PC-9 (cell line): ENCODE measurements at places on chromosomes 6 and 20. TPM values are rescaled to one million over a fixed set of nuclear protein-coding genes. Genes with fewer than 3 reads are reported as not detected.

ISM1 gene
- total RNA-seq: not detected in 2 replicates

RNF217 gene
- 38.3 and 42.3 TPM in 2 replicates for total RNA-seq

CENPW gene
- 54.5 and 85.1 TPM in 2 replicates for total RNA-seq

SLC22A1 gene
- 0.25 TPM in 1 of 2 replicates, not detected in the other for total RNA-seq

MCCD1 gene
- not detected in 2 replicates for total RNA-seq

SLC2A4RG gene
- total RNA-seq: 167 and 233 TPM in 2 replicates

FAM184A gene
- total RNA-seq: 0.85 and 1.1 TPM in 2 replicates

HLA-DRB5 gene
- 0.33 TPM in 1 of 2 replicates, not detected in the other for total RNA-seq

SAMD3 gene
- total RNA-seq: not detected in 2 replicates

GRCh38 chr20:43667341-43668132, 623 bp downstream of the MYBL2 start:
- no peak overlapping the region for H3K27ac ChIP-seq
- DNase-seq: peak; percentile 24

- no peaks in the 10 kb centered on the region for H3K4me1 ChIP-seq
- no peak for DNase-seq
- H3K4me3 ChIP-seq: no peak overlapping the region
- H3K27me3 ChIP-seq: no peaks in the 10 kb centered on the region
- no peak overlapping the region for H3K27ac ChIP-seq
- H3K36me3 ChIP-seq: 0 out of 2 replicates have a peak, but pooled peaks cover 12% of the 10 kb centered on the region
Measured at GRCh38 chr6:106609699-106610098, 19.6 kb downstream of the RTN4IP1 start.

GRCh38 chr20:11844691-11845090, 73.0 kb upstream of the BTBD3 start:
- DNase-seq: no peak
- no peaks in the 10 kb centered on the region for H3K27me3 ChIP-seq
- no peak overlapping the region for H3K27ac ChIP-seq

GRCh38 chr6:137246791-137247202, 27.6 kb upstream of the IFNGR1 start:
- H3K4me3 ChIP-seq: no peak overlapping the region
- peaks cover 7% of the 10 kb centered on the region for H3K4me1 ChIP-seq
- no peaks in the 10 kb centered on the region for H3K36me3 ChIP-seq
- H3K27ac ChIP-seq: no peak overlapping the region

GRCh38 chr6:79949233-79949632, 1.9 kb upstream of the ELOVL4 start:
- no peak overlapping the region for H3K27ac ChIP-seq
- H3K4me3 ChIP-seq: no peak overlapping the region
- no peaks in the 10 kb centered on the region for H3K27me3 ChIP-seq
- DNase-seq: peak; percentile 8
- H3K36me3 ChIP-seq: no peaks in the 10 kb centered on the region

DNA sequence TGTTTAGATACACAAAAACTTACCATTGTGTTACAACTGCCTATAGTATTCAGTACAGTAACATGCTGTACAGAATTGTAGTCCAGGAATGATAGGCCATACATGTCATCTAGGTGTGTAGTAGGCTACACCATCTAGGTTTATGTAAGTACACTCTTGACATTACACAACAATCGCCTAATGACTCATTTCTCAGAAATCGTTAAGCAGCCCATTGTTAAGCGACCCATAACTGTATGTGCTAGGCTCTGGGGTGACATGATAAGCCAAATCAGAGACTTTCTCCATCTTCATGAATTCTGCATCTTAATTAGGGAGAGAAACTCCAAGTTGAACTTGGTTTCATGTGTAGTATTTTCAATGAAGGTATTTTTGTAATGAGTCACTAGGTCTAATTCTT, 17.2 kb downstream of the STK35 start:
- H3K27ac ChIP-seq: no peak overlapping the region
- H3K36me3 ChIP-seq: peaks cover 35% of the 10 kb centered on the region
- no peaks in the 10 kb centered on the region for H3K27me3 ChIP-seq
- DNase-seq: no peak
- H3K4me1 ChIP-seq: peaks cover 28% of the 10 kb centered on the region
- no peak overlapping the region for H3K4me3 ChIP-seq

GRCh38 chr6:27863962-27864905, 48.0 kb downstream of the OR2B2 start:
- no peak for DNase-seq
- H3K27me3 ChIP-seq: no peaks in the 10 kb centered on the region
- H3K36me3 ChIP-seq: no peaks in the 10 kb centered on the region
- 0 out of 2 replicates have a peak overlapping the region, but pooled peaks have one; percentile 34 for H3K27ac ChIP-seq
- no peaks in the 10 kb centered on the region for H3K4me1 ChIP-seq

- H3K27me3 ChIP-seq: no peaks in the 10 kb centered on the region
- no peak overlapping the region for H3K4me3 ChIP-seq
- H3K27ac ChIP-seq: no peak overlapping the region
Measured at GRCh38 chr6:160000280-160000704, 31.4 kb downstream of the IGF2R start.

- H3K4me1 ChIP-seq: no peaks in the 10 kb centered on the region
- DNase-seq: no peak
- no peaks in the 10 kb centered on the region for H3K27me3 ChIP-seq
- H3K27ac ChIP-seq: no peak overlapping the region
- H3K36me3 ChIP-seq: no peaks in the 10 kb centered on the region
Measured at GRCh38 chr6:66897576-66897975, 1190.5 kb upstream of the EYS start.

DNA sequence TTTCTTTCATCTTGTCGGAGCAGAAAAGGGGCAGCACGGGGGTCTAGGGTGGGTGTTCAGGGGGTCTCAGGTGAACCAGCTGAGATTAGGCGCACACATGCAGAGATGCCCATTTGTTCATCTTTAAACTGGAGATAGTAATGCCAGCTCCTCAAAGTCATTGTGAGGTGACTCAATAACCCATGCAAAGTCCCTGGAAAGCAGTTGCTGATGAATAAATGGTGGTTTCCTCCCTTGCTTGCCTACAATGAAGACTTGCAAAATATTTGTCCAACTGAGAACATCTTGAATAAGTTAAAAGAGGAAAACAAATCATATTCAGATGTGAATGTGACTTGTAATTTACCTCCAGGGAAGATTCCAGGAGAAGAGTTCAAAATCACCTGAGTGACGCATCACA, 206.9 kb downstream of the LY86 start:
- no peak for DNase-seq
- H3K36me3 ChIP-seq: no peaks in the 10 kb centered on the region
- H3K27ac ChIP-seq: no peak overlapping the region
- peaks cover 10% of the 10 kb centered on the region for H3K4me1 ChIP-seq
- no peak overlapping the region for H3K4me3 ChIP-seq

DNA sequence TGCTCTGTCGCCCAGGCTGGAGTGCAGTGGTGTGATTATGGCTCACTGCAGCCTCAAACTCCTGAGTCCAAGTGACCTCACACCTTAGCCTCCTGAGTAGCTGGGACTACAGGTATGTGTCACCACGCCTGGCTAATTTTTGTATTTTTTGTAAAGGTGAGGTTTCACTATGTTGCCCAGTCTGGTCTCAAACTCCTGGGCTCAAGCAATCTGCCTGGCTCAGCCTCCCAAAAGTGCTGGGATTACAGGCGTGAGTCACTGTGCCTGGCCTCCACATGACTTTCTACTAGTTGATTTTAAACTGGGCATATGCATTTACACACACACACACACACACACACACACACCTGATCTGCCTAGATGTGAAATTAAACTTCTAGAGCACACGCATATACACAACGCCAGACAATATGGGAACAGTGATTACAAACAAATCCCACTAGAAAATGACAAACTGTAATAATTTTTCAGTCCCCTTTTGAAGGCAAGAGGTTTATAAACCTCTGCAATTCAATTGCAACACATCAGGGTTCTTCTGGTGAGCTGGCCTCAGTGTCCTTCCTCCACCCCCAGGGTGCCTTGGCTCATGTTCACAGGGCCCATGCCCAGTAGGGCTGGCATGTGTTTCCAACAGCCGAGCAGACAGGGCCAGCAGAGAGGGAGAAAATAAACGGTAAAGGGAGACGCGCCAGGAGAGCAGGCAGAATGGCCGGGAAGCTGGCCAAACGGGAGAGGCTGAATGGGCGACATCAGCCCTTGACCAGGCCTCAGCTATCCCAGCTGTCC, 31.2 kb downstream of the PARD6B start:
- peak; percentile 50 for DNase-seq
- peaks cover 64% of the 10 kb centered on the region for H3K4me1 ChIP-seq
- no peaks in the 10 kb centered on the region for H3K27me3 ChIP-seq
- no peaks in the 10 kb centered on the region for H3K36me3 ChIP-seq

DNA sequence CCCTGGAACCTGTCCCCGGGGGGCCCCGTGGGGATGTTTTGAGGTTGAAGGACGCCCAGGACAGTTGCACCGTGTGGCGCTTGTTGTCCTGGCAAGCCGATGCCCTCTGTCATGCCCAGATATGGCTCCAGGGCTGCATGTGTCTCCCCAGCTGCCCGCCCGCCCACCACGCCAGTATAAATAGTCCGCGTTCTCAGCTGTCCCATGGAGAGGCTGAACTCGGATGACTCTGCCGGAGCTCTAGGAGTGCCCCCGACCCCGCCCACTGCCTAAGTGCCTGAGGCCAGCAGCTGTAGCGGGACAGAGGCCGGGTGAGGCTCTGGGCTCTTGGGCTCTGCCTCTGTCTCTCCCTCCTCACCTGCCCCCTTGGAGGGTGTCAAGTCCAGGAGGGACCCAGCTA, 83.0 kb upstream of the GATA5 start:
- no peak overlapping the region for H3K4me3 ChIP-seq
- no peak overlapping the region for H3K27ac ChIP-seq
- no peak for DNase-seq
- peaks cover 89% of the 10 kb centered on the region for H3K27me3 ChIP-seq
- H3K36me3 ChIP-seq: no peaks in the 10 kb centered on the region

GRCh38 chr20:13995086-13995665, at the start of gene MACROD2:
Gene MACROD2 (plus strand): TSS chr20:13995516.
- DNase-seq: peak; percentile 91
- H3K4me3 ChIP-seq: peak within 1 kb of the TSS; percentile 66
- no peak within 1 kb of the TSS for H3K27ac ChIP-seq
- H3K4me1 ChIP-seq: peaks cover 10% of the 10 kb centered on the region
- no peaks in the 10 kb centered on the region for H3K27me3 ChIP-seq

GRCh38 chr6:170212051-170212756, 78.7 kb downstream of the DLL1 start:
- H3K27ac ChIP-seq: no peak overlapping the region
- H3K27me3 ChIP-seq: peaks cover 57% of the 10 kb centered on the region
- H3K4me1 ChIP-seq: no peaks in the 10 kb centered on the region
- DNase-seq: no peak
- H3K4me3 ChIP-seq: no peak overlapping the region
- no peaks in the 10 kb centered on the region for H3K36me3 ChIP-seq

- H3K27ac ChIP-seq: no peak overlapping the region
- no peaks in the 10 kb centered on the region for H3K4me1 ChIP-seq
- H3K27me3 ChIP-seq: no peaks in the 10 kb centered on the region
- H3K36me3 ChIP-seq: no peaks in the 10 kb centered on the region
- DNase-seq: no peak
- H3K4me3 ChIP-seq: no peak overlapping the region
Measured at GRCh38 chr6:58073263-58073662, 755.8 kb downstream of the PRIM2 start.

DNA sequence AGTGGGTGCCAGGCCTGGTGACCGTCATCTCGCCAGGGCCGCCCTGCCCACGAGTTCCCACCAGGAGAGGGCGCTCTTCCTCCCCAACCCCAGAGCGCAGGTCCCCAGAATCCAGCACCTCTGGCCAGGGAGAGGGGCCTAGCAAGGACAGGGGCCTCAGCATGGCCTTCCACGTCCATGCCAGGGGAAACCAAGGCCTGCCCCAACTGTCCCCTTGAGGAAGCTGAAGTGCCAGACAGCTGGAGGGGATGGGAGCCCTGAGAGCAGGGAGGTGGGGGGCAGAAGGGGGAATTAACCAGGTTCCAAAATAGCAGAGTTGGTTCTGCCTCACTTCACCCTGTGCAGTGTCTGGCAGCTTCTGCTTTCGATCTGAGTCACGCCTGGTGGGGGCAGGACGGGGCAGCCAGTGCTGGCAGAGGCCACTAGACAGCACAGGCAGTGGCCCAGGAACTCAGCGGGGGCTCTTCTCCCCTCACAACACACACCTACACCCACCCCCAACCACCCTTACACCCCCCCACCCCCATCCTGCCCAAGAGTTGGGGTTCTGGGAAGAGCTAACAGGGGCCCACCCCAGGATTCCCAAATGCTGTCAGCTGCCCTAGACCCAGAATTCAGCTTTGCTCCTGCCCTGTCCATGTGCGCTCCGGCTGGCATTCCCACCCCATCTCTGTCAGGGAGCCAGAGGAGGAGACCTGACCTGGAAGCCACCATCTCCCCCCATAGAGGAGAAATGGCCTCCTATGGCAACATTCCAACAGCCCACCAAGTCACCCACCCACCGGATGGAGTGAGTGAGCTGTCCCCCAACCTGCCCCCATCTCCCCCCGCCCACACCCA, 29.2 kb downstream of the TFEB start:
- peak; percentile 53 for DNase-seq
- no peak overlapping the region for H3K27ac ChIP-seq
- H3K36me3 ChIP-seq: no peaks in the 10 kb centered on the region
- no peaks in the 10 kb centered on the region for H3K27me3 ChIP-seq
- no peak overlapping the region for H3K4me3 ChIP-seq
- no peaks in the 10 kb centered on the region for H3K4me1 ChIP-seq
